Heart left ventricle (tissue), 16 donors: ENCODE measurements at places on chromosomes 13 and 19. TPM values are rescaled to one million over a fixed set of nuclear protein-coding genes. Genes with fewer than 3 reads are reported as not detected.

DNA sequence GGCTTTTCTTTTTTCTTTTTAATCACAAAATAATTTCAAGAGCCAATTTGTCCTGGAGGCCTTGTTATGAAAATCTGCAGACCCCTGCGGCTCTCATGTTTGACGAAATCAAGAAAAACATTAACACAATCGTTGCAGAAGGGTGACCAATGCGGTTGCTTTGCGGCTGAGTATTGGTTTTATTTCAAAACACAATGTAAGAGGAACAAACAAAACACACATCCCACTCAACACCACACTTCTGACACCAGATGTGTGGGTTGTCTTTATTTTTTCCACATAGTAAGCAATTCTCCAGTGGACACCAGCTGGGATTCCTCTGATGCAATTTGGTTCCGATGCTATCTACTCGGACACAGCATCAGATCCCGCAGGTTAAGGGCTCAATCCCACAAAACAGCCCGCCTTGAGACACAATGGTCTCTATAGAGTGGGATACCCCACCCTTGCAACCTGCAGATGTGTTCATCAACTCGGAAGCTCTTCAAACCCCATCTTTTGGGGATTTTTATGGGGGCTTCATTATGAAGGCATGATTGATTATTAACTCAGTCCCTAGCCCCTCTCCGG is 21.9 kb upstream of the CCDC124 start:
- DNase-seq, result no peak

The ZNF546 gene
- 1.4 TPM for polyA plus RNA-seq

DNA sequence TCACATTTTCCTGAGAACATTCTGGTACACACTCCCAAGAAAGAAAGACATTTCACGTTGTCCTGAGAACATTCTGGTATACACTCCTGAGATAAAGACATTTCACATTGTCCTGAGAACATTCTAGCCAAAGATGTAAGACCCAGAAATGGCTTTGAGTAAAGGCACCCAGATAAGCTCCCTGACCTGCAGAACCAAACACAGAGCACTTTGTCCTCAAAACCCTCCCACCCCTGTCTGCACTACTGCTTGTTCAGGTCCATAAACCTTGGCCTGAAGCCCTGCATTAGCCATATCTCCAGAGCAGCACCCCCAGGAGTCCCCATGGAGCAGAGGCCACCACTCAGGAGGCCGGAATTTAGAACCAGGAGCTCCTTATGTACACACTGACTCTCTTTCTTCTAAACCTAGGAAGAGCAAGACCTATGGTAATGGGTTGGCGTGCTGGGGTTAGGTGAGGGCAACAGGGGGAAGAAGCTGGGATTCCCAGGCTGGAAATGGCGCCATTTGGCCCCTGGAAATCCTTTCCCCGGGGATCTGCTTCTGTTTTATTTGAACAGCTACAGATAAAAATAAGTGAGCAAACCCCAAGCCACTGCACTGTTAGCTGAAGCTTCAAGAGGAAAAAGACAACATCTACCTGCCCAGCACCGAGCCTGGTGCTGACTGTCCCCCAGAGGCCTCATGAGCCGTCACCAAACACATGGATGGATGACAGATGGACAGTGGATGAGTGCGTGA is 13.7 kb downstream of the GAS6 start:
- DNase-seq, result no peak

DNA sequence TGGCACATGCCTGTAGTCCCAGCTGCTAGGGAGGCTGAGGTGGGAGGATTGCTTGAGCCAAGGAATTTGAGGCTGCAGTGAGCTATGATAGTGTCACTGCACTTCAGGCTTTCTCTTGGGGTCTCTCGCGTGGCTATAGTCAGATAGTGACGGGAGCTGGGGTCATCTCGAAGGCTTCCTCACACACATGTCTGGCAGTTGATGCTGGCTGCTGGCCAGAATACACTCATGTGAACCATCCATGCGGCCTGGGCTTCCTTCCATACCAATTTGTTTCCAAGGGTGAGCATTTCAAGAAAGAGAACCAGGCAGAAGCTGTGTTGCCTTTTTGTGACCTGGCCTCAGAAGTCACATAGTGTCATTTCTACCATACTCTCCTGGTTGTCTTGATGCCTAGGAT is 26.4 kb downstream of the LEUTX start:
- no peak for DNase-seq

The KLK4 gene
- polyA plus RNA-seq, result not detected

The ZNF681 gene
- 0.19 TPM for polyA plus RNA-seq

- DNase-seq, result no peak
Observed at GRCh38 chr13:43058318-43058674, 34.9 kb downstream of the DNAJC15 start.

GRCh38 chr19:5330307-5330720 is 10.3 kb downstream of the PTPRS start:
- DNase-seq, result no peak

The NRTN gene
- 34.5 TPM for polyA plus RNA-seq

DNA sequence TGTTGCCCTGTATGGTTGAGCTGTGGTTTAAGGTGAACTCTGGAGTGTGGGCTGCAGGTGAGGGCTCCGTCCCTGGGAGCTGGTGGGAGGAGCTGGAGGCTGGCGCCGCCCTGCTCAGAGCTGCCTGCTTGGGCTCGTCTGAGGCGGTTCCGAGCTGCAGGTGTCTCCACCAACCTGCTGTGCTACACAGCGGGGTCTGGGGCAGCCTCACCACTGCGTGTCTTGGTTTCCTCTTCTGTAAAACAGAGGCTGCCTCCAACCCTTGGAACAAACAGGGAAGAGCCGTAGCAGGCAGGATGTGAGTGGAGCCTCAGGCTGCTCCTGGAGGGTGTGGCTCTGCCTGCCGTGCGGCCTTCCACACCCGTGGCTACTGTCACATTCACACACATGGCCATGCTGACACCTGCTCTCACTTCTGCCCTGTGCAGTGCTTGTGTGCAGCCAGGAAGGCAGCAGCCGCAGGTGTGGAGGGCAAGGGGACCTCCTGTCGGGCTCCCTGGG is 21.4 kb downstream of the NAXD start:
- no peak for DNase-seq

DNA sequence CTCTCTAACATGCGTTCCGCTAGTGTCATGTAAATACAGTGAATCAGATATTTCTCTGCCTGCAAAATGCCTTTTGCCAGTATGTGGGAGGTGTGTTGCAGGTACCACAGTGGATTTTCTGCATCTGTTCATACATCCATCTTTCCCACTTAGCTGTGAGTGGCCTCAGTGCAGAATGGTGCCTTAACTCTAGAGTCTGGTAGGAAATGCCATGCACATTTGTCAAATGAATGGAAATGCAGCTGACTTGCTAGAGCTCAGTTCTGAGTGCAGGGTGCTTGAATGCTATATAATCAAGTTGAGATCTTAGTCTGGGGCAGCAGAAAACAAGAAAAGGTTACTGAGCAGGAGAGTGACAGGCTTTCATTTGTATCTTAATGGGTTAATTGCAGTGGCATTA is 68.2 kb downstream of the LRCH1 start:
- DNase-seq, result no peak

DNA sequence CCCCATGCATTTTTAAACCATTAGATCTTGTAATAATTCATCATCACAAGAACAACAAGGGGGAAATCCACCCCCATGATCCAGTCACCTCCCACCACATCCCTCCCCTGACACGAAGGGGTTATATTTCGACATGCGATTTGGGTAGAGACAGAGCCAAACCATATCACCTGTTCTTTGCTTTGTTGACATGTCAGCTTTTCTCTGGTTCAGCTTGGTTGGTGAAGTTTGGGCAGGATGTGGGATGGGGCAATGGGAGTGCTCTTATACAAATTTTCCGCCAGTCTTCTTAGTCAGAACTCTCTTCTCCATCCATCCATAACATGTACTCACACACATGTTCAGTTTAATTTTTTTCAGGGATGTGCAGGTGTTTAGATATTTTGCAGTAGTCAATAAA is 12.9 kb downstream of the TPP2 start:
- no peak for DNase-seq

The GRIN2D gene
- 0.25 TPM for polyA plus RNA-seq

GRCh38 chr19:7575434-7576040 is 20.1 kb upstream of the CAMSAP3 start:
- DNase-seq, result no peak

GRCh38 chr13:29948244-29948643 is 97.8 kb upstream of the UBL3 start:
- DNase-seq, result no peak

GRCh38 chr19:5182751-5183150 is 157.9 kb downstream of the PTPRS start:
- DNase-seq, result no peak

The C3 gene
- polyA plus RNA-seq, result 136 TPM

The CYP2S1 gene
- 0.11 TPM for polyA plus RNA-seq

The CCDC8 gene
- polyA plus RNA-seq, result 17.8 TPM
